ENCODE measurements at places on chromosomes 11 and 22.

- no peak for DNase-seq
These were observed 83.5 kb downstream of the CTTN start for GRCh38 chr11:70481625-70482528.

DNA sequence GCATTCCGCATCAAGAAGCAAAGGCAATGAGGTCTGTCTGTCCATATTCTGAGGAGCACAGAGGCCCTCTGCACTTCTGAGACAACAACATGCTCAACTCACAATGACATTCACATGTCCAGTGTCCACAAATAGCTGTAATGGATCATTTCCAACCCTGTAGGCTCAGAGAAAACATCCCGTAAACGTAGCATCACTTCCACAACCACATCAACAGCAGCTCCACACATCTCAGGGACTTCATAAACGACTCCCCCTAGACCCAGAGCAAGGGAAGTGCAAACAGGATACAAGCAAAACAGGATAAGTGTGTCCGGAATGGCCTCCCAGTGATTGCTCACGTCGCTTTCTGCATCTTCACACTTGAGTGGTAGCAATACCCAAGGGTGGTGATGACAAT lies 100.2 kb downstream of the SYN3 start:
- DNase-seq: peak; percentile 79

GRCh38 chr11:128361451-128362020 lies 225.8 kb downstream of the ETS1 start:
- DNase-seq: no peak

- DNase-seq: peak; percentile 68
These were observed 456 bp upstream of the PARVB start for GRCh38 chr22:44023404-44024287.

- no peak for DNase-seq
These were observed 117.2 kb upstream of the TIMP3 start for GRCh38 chr22:32684148-32684821.

DNA sequence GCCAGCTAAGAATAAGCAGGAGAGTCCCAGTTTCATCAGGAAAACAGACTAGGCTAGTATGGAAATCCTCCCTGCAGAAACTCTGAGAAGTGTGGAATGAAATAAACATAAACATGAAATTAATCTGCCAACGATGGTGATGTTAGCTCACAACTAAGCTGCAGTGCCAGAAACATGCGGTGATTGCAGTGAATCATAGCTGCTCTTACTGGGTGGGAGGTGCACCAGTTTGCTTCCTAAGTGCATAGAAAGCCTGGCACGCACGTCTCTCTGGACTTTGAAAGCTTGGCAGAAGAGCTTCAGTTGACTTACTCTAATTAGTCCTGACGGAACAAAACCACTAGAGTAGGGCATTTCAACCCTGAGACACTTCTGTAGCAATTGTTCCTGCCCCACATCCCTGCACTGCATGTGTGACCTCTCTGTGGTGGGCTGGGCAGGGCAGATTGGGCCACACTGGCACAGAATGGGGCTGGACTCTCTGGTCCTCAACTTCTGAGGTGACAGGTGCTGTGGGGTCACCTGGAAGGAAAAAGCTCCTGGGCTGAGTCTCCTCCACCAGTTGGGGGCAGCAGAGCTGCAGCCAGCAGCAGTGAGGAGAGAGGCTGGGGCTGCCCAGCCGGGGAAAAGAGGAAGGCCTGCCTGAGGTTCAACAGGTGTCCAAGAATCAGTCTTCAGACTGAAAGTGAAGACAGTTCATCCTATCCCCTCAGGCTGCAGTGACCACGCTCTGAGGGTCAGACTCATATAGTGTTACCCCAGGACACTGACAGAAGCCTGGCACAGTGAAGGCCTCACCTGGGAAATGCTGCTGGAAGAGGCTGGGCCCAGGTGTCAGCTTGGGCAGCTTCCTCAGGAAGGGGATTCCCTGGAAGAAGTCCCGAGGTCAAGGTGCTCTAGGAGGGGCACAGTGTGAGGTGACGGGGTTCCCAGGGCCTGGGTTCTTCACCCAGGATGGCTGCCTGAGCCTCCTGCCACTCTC lies 40.5 kb downstream of the GGTLC2 start:
- peak; percentile 13 for DNase-seq

DNA sequence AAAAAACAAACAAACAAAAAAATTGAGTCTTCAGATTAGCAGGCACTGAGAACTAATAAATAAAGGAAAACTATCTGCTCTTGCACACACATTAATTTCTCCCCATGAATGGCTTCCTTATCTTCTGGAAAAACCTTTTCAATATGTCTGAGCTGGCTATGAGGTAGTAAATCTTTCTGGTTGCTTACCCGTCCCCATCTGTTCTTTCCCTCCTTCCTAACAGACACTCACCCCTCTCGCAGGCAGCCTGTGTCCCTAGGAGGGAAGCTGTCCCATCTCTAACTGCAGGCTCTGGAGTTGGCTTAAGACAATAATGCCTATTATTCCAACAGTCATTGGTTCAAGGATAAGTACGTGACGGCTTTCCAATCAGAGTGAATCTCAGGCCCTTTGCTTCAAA lies 8.2 kb upstream of the SCUBE2 start:
- DNase-seq: no peak

DNA sequence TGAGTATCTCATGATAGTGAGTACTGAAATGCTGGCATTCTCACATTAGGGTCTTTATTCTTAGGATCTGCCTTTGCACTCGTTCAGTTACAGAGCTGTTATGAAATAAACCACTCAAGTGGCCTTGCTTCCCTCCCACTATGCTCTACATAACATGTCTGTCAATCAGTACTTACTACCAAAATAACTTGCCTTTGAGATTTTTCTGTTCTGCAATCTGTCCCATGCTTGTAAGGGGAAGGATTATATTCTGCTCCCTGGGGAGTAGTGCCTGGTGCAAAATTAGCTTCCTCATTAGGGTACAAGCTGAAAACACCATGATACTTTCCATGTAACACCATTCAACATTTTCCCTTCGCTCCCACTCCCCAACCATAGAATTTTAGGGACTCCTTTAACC lies 1.9 kb upstream of the GRAP2 start:
- DNase-seq: no peak

GRCh38 chr22:50544078-50544745 lies 1.5 kb upstream of the KLHDC7B start:
- peak; percentile 68 for DNase-seq

- no peak for DNase-seq
These were observed 28.0 kb upstream of the OR8B8 start for GRCh38 chr11:124473476-124473875.

- DNase-seq: no peak
These were observed 2.2 kb upstream of the VWCE start for GRCh38 chr11:61297341-61297740.

DNA sequence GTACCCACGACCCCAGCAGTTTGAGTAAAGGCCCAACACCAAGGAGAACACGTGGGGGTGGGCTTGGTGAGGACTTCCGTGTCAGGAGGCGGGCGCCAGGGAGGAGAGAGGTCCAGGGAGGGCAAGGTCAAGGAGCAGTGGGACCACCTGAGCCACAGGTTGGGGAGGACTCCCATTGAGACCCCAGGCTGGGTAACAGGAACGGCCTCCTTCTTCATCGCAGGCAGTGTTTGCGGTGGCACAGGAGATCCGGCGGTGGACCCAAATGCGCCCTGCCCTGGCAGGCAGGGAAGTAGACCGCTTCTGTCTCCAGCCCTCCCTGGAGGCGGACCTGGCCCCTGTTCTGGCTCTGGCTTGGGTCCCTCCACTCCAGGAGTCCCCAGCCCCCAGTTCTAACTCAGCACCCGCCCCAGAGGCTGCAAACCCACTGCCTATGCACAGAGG lies 5.9 kb upstream of the TBX1 start:
- DNase-seq: no peak

DNA sequence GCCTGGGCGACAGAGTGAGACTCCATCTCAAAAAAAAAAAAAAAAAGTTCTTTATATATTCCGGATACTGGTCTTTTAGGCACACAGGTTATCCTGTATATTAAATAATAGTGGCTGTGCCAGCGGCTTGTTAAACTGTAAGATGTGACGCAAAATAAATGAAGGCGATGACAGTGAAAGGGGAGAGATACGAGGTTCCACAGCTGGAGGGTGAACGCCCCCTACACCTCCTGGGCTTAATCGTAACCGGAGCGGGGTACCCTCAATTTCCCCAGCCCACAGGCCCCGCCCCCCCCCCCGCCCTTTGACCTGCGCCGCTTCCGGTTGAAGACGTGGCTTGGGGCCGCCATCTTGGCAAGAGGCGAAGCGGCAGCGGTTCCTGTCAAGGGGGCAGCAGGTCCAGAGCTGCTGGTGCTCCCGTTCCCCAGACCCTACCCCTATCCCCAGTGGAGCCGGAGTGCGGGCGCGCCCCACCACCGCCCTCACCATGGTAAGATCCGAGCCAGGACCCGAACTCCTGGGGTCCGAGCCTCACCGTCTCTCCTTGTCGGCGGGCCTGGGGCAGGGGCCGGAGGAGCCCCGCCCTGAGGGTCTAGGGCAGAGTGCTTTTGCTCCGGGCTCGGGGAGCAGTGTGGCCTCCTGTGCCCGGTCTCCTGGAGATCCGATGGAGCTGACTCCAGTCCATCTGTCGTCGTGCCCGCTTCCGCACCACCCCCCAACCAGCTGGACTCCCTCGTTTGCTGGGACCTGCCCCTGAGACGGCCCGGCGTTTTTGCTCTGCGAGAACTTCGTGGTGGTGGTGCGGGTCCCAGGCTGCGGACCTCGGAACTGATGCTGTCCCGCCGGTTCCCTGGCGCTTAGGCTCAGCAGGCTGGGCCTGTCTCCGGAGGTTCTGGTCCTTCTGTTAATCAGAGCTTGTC lies at the start of gene ARCN1:
Gene ARCN1, plus strand, starts transcription at position 349 of the 920 bp plus-strand sequence. Its CDS starts 139 bp downstream, at position 488.
- peak; percentile 95 for DNase-seq

DNA sequence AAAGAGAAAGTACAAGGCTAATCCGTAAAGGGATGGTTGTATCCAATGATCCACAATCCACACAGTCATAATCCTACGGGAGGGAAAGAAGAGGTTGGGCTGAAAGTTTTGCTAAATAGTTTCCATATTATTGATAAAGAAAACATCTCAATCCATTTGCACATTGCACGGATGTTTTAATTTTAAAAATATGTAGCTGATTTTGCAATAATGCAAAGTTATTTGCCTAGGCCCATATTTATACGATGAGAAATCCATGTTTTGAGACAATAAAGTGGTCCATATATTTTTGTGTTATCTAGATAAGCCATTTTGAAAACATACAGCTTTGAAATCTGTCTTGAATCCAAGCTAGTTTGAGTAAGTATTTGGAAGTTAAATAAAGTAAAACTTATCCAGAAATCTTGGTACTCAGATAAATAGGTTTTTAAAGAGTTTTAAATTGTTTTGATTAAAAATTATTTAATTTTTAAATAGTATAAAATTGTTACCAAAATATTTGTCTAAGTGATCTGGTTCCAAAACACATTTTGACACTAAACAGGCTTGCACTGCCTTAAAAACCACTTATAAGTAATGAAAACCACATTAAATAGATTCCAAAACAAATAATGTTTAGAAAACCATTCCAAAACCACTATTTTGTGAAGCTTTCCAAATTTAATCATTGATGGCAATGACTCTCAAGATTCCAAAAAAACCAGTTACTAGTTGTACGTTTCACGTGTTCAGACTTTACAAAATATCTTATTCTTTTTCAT lies 38.2 kb upstream of the PAMR1 start:
- no peak for DNase-seq

- DNase-seq: no peak
These were observed 6.6 kb upstream of the MS4A12 start for GRCh38 chr11:60485987-60486386.

DNA sequence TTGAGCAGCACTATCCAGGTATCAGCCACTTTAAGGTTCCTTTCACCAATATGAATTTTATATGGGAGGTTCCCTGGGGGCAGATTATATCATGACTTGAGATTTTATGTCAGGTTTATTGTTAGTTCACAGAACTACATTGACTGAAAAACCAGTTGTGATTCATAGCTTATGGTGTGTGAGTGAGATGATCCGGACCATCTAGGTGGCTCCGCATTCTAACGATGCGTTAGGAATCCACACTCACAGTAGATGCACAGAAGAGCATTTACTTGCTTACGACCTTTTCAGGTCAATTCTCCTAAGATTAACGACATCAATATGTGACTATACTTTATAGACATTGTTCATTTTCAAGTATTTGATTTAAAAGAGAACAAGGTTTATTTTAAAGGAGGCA lies 984.3 kb upstream of the CCDC90B start:
- no peak for DNase-seq

GRCh38 chr11:118979434-118979833 lies 7.9 kb downstream of the FOXR1 start:
- DNase-seq: no peak

GRCh38 chr11:47768101-47768612 lies 1.0 kb upstream of the FNBP4 start:
- DNase-seq: peak; percentile 75

DNA sequence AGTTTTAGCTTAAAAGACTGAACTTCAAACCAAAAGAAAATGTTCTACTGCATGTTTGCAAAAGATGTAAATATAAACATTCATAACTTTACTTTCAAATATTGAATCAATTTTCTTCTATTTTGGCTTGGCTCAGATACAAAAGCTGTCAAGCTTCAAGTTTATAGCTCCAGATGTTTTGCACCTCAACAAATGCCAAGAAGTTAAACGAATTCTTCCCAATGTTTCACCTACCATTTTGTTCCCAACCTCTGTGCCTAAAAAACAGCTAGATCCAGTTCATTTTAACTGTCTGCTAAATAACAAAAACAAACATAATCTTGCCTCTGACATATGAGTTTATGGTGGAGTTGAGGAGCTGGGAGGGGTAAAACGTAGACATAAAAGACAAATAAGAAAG lies 76.5 kb downstream of the RAB30 start:
- peak; percentile 84 for DNase-seq

GRCh38 chr11:21604564-21604963 lies 588.3 kb upstream of the ANO5 start:
- no peak for DNase-seq

- DNase-seq: peak; percentile 83
These were observed 9.1 kb downstream of the SELENOO start for GRCh38 chr22:50209893-50210292.

- peak; percentile 69 for DNase-seq
These were observed 31.9 kb downstream of the ASCC2 start for GRCh38 chr22:29806196-29806595.

DNA sequence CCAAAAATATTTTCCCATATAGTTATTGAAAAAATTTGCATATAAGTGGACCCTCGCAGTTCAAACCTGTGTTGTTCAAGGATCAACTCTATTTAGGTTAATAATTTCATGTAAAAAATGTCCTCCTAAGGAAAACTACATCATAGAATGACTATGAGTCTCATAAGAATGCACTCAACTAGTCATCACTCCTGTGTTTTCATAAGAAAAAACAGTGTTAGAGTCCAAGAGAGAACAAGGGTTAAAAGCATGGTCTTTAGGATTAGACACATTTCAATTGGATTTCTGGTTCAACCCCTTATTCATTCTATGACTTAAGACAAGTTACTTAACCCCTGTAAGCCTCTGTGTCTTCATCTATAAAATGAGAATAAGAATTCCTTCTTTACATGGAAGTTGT lies 5.1 kb downstream of the PARVA start:
- DNase-seq: no peak

DNA sequence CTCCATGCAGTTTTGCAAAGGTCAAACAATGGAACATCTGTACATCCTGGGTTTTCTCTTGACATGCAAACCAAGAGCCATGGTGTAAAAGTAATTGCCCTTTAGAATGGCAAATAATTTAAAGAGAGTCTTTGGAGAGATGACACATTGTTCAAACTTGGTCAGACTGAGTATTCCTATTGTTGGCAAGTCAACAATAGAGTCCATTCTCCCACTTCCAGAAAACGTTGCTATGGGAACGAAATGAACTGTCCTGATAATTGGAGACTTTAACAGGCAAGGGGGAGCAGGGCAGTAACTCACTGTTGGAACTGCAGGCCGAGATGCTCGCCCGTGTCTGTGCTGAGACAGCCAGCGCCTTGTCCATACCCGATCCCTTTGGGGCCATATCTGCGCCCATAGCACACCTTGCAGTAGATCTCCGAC lies 13.9 kb downstream of the CSRP3 start:
- DNase-seq: no peak

Data from muscle of back (tissue), 13 donors.